ENCODE measurements at places on chromosomes 16 and 17.

DNA sequence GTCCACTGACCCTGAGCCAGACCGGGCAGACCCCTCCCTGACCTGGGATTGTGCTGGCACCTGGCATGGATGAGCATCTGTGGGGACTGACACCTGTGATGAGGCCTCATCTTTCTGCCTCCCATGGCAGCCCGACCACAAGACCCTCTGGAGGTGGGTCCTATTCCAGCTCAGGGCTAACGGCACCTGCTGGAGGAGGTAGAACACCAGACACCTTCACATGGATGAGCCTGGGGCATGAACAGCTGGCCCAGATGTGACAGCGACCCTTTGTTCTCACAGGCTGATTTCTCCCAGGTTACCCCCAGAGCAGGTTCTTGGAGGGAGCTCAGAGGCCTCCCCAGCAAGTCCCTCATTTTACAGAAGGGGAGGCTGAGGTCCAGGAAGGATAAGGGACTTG is 46.4 kb upstream of the PIK3R6 start:
- DNase-seq, result no peak

DNA sequence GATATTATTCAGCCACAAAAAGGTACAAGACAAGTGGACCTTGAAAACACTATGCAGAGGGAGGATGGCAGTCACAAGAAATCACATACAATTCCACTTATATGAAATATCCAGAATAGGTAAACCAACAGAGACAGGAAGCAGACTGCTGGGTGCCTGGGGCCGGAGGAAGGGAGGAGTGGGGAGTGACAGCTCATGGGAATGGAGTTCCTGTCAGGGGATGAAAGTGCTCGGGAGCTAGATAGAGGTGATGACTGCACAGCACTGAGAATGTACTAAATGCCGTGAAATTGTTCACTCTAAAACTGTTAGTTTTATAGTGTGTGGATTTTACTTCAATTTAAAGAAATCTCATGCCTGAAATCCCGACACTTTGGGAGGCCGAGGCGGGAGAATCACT is 74.2 kb upstream of the MED9 start:
- DNase-seq, result no peak

DNA sequence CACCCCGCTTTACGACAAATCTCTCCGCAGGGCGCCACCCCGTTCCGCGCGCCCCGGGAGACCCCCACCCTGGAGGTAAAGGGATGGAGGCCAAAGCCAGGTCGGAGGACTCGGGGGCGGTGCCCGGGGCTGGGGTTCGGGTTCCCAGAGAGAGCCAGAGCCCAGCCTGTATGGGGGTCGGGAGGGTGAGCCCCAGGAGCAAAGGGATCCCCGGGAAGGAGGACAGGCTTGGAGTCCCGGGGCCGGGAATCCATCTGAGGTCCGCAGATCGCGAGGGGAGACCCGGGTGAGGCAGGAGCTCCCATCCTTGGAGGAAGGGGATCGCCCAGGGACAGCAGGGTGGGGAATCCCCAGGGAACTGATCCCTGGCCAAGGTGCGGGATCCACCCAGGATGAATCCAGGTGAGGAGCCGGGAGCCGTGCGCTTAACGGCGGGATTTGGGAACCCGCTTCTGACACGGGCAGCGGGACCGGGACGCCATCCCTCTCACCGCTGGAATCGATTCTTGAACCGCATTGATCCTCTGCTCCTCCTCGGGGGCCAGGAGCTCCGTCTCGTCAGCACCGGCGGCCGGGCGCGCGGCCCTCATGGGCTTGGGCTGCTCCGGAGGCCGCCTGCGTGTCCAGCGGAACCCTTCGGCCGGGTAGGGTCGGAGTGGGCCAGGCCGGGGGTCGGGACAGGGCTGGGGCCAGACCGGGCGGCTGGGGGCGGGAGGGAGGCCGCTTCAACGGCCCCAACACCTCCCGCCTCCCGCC is at the start of gene MMD:
Gene MMD (minus strand): TSS at position 657 of the 756 bp plus-strand sequence. CDS start 140 bp downstream, at position 517.
- DNase-seq, result peak; percentile 31

DNA sequence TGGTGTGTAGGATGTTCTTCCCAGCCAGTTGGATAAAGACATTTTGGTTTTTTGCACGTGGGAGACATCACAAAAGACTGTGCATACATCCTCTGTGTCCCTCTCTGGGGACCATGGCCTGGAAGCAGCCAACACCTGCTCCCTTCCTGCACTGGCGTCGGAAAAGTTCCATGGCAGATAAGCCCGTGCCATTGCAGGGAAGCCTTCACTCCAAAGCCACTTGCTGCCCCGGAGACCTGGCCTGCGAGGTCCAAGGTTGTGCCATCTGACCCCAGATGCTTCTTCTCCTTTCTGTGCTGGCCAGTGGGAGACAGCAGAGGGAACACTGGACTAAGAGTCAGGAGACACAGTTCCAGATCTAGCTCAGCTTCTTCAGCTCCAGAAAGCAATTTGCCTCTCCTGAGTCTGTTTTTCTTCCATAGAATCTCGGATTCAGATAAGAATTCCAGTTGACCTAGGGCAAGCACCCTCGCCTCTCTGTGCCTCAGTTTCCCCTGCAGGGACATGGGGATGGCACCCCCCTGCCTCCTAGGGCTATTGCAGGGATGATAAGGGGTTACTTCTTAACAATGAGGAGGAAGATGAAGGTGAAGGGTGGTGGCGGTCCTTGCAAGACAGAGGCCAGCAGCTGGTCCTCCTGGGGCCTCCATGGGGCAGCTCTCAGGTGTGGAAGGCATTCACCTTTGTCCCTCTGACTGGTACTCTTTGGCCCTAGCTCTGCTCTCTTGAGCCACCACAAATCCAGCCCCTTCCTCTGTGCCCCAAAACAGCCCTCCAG is 134.2 kb downstream of the CMIP start:
- DNase-seq, result no peak

DNA sequence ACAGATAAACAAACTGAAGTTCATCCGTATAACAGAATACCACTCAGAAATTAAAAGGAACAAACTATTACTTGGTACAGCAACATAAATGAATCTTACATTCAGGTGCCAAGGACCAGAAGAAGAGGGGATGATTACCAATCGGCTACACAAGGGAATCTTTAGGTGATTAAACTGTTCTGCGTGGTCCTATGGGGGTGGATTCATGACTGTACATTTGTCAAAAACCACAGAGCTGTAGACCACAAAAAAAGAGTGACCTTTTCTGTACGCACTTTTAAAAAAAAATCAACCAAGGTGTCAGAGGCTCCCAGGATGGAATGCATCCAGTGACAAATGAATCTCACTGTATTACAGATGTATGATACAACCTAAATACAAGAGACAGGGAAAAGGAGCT is 110.8 kb downstream of the CDYL2 start:
- no peak for DNase-seq

DNA sequence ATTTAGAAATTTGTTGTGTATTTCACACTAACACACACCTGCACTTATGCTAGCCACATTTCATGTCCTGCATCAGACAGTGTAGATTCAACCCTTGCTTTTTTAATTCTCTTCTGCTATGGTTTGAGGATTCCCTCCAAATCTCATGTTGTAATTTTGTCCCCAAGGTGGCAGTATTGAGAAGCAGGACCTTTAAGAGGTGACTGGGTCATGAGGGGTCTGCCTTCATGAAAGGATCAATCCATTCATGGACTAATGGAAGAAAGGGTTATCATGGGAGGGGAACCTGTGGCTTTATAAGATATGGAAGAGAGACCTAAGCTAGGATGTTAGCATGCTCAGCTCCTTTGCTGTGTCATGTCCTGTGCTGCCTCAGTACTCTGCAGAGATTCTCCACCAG is 1032.2 kb downstream of the CDH11 start:
- peak; percentile 47 for DNase-seq

GRCh38 chr16:21336231-21336630 is 58.1 kb upstream of the CRYM start:
- no peak for DNase-seq

DNA sequence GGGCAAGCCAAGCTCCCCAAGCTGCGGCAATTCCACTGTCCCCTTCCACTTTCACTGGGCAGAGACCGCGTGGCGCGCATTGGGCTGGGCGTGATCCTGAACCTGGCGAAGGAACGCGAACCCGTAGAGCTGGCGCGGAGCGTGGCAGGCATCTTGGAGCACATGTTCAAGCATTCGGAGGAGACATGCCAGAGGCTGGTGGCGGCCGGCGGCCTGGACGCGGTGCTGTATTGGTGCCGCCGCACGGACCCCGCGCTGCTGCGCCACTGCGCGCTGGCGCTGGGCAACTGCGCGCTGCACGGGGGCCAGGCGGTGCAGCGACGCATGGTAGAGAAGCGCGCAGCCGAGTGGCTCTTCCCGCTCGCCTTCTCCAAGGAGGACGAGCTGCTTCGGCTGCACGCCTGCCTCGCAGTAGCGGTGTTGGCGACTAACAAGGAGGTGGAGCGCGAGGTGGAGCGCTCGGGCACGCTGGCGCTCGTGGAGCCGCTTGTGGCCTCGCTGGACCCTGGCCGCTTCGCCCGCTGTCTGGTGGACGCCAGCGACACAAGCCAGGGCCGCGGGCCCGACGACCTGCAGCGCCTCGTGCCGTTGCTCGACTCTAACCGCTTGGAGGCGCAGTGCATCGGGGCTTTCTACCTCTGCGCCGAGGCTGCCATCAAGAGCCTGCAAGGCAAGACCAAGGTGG is 9.8 kb downstream of the SARM1 start:
- peak; percentile 74 for DNase-seq

- DNase-seq, result no peak
Observed at GRCh38 chr17:70295329-70295728, 126.0 kb downstream of the KCNJ2 start.

GRCh38 chr17:12438813-12439586 is 226.7 kb upstream of the MYOCD start:
- DNase-seq, result no peak

DNA sequence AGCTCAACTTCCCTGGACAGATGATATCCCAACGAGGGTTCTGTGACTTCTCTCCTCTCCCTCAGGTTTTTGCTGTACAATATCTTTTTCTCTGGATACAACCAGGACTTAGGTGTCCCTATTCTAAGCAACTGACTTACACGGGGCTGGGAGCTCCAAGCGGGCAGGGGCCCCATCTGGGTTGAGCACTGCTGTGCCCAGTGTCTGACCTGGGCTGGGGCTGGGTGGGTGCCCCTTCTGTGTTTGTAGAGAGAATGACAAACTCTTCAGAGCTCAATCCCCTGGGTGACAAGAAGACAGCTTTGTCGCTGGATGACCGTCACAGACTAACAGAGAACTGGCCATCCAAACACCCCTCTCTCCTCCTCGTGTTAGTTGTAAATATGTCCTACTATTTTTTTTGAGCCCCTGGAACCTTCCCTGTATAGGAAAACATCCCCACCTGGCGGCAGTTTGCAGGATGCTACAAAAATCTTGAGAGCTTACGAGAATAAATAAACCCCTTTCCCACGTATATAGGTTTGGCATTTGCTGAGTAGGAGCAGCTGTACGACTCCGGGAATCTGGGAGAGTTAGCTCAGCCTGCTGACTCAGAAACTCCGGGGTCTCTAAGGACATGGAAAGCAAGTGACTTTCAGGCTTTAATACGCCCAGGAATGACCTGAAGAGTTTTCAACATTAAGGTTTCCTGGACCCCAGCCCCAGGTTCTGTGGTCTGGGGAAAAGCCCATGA is 23.7 kb upstream of the RCVRN start:
- peak; percentile 59 for DNase-seq

DNA sequence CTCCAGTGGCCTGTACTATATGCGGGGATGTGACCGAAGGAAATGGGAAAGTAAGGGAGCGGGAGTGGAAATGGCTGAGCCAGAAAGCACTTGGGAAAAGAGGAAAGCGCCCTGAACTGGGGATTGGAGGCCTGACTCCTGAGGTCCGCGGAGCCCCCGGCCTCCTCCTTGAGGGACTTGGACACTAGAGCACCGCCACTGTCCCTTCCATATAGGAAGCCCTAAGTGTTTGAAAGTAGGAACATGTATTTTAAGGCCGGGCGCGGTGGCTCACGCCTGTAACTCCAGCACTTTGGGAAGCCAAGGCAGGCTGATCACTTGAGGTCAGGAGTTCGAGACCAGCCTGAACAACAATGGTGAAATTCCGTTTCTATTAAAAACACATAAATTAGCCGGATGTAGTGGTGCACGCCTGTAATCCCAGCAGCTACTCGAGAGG is 530 bp upstream of the ZDHHC7 start:
- DNase-seq, result no peak

DNA sequence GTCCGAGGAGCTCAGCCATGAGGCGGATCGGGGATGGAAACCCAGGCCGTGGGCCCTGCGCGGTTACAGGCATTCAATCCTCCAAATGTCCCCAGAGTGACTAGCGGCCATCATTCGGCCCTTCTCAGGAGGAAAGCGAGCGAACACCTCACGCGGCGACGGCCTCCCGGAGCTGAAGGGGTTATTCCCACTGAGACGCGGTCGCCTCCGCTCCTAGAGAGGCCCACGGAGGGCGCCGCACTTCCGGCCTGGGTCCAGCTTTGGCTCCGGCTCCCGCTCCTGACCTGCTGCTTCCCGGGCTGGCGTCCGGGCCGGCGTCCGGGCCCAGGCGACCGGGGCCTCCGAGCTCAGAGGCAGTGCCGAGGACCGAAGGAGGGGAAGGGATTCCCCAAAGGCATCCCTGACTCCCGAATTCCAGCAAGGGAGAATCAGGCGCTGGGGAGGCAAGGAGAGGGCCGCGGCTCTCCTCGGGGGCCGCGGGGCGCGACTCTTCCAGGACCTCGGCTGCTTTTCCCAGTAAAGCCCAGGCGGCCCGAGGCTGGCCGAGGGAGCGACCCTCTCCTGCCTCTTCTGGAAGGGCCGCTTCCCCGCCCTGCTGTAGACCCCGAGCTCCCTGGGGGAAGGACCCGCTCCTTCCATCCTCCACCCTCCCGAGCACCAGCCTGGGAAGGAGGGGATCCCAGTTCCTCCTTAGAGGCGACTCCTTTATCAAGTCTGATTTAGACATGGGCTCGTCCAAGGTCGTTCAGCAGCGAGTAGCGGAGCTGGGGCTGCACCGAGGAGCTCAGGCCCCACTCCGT is 18.6 kb upstream of the ZNF629 start:
- peak; percentile 77 for DNase-seq

DNA sequence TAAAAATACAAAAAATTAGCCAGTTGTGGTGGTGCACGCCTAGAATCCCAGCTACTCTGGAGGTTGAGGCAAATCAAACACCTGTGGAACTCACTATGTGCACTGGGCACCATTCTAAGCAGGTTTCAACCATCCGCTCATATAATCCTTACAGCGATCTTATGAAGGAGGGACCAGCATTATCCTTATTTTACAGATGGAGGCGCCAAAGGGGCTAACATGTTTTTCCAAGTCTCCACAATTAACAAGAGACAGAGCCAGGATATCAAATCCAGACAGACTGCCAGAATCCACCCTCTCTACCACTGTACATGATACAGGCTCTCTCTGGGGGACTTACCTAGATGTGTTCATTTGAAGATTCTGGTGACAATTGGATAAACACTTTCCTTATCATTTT is 479.0 kb downstream of the XYLT1 start:
- DNase-seq, result no peak

DNA sequence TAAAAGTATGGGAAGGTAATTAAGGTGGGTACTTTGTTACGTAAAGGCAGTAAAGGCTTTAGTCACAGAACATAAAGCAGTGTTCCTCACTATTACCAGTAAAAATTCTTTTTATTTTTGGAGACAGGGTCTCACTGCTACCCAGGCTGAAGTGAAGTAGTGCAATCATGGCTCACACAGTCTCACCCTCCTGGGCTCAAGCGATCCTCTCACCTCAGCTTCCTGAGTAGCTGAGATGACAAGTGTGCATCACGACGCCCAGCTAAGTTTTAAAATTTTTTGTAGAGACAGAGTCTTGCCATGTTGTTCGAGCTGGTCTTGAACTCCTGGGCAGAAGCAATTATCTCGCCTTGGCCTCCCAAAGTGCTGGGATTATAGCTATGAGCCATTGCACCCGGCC is 80.5 kb downstream of the CREBBP start:
- no peak for DNase-seq

- no peak for DNase-seq
Observed at GRCh38 chr16:78363843-78364555, 264.5 kb downstream of the WWOX start.

Measured in endothelial cell (in vitro differentiated cells).